Right cardiac atrium (tissue), 5 donors: ENCODE measurements at places on chromosomes 16 and 17. TPM values are rescaled to one million over a fixed set of nuclear protein-coding genes. Genes with fewer than 3 reads are reported as not detected.

BTBD17 gene
- total RNA-seq = not detected

SCNN1B gene
- total RNA-seq = 0.12 TPM

SSTR5 gene
- 17.7 TPM for total RNA-seq

DLX3 gene
- total RNA-seq = not detected

TPPP3 gene
- 183 TPM for total RNA-seq

GLOD4 gene
- total RNA-seq = 32.6 TPM

VTN gene
- total RNA-seq = 10.5 TPM

IGFBP4 gene
- total RNA-seq = 159 TPM

EXOC3L1 gene
- total RNA-seq = 2.4 TPM

ATAD5 gene
- 1.3 TPM for total RNA-seq

TVP23B gene
- total RNA-seq = 30.9 TPM

GRCh38 chr16:9844361-9844760 lies 337.9 kb downstream of the GRIN2A start:
- no peak for DNase-seq

DNA sequence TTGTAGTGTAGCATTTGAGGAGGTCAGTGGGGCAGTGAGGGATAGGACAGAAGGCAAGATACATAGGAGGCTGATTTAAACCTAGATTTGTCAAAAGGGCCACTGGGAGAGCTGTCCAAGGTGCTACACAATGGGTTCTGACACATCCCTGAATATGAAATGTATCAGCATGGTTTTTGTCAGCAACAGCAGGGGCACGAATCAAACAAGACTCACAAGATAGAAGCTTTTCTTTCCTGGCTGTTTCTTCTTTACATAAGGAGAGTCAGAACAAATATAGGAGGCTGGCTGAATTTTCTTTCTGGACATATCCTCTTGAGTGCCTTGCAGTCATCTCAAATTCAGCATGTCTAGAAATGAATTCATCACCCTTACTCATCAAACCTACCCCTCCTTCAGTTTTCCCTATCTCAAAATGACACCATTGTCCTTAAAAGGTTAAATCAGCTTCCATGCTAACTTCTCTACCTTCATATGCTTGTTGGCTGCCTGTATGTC lies 130.5 kb downstream of the NPIPB5 start:
- no peak for DNase-seq

GRCh38 chr16:15949210-15950160 lies at the start of gene ABCC1:
Gene ABCC1, plus strand, starts transcription at chr16:15949616. Its CDS starts 136 bp downstream, at chr16:15949752.
- DNase-seq = peak; percentile 72

DNA sequence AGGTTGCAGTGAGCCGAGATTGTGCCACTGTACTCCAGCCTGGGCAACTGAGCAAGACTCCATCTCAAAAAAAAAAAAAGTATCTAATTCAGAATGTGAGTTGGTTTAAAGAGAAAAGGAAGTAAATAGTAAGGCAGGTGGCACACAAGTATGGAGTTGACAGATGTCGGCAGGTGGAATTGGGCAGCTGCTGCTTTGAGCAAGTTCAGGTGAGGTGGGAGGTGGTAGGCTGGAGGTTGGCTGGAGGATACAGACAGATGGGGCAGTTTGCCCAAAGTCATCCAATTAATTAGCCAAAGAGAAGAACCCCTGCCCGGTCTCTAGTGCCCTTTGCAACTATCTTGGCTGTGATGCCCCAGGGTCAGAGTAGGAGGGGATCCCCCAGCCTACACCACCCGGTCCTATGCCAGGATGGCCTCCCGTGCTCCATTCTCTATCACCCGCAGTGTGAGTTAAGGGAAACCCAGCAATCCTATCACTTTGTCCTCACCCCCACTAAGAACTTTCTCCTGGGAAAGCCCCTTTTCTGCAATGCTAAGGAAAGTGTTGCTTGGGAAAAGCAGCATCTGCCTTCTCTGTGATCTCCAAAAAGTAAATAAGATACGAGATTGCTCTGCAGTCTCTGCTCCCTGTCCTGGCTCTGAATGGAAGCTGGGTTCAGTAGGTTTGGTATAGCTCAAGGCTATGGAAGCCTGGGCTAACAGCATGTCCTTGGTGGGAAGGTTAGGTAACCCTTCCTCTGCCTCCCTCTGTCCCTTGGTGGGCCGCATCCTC lies 32.2 kb downstream of the SLC12A3 start:
- peak; percentile 9 for DNase-seq

GRCh38 chr16:58481931-58482330 lies 18.0 kb upstream of the NDRG4 start:
- no peak for DNase-seq

DNA sequence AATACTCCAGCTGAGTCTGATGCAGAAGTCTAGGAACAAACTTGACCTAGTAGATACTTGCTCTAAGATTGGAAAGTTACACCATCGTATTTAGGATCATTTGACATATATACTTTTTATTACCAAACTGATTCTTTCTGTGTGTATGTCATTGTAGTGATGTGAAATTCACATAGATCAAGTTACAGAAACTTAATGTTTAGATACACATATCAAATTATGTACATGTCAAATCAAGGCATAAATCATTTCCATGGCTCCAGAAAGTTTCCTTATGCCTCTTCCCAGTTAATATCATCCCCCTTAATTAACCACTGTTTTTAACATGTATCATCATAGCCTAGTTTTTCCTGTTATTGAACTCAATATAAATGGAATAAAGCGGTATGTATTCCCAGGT lies 292.0 kb upstream of the CDH11 start:
- no peak for DNase-seq

DNA sequence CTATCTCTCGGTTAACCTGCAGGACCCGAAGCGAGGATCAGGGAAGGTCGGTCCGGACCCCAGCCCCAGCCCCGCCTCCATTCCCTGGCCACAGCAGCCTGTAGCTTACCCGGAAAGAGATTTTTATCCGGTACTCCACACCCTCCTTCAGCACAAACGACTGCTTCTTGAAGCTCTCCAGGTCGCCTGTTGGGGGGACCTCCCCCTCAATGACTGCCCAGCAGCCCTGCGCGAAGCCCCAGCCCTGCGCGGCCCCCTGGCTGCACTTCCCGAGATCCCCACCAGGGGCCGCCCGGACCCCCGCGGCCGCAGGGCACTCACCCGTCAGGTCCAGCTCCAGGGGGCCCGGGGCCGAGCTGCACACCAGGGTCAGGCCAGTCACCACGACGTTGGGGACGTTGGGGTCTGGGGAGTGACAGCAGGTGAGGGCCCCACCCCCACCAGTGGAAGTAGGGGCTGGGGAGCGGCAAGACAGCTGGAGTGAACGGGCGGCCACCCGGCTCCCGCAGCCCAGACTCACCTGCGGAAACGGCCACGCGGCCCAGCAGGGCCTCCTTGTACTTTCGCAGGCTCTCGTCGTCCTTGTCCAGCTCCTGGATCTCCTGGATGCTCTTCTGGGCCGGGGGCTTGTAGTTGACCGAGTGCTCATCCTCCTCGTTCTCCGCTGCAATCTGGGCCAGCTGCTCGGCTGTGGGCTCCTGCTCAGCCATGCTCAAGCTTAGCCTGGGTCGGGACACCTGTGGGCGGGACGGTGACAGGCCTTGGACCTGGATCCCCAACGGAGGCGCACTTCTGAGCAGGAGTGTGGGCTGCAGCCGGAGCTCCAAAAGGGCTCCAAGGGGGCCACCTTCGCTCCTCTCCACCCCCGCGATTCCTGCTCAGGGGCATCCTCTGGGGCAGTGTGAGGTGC lies 1.7 kb downstream of the ARHGDIA start:
- DNase-seq = peak; percentile 52

GRCh38 chr16:83992624-83993023 lies 24.6 kb downstream of the NECAB2 start:
- peak; percentile 33 for DNase-seq

GRCh38 chr17:7882068-7882467 lies 6.5 kb upstream of the CHD3 start:
- no peak for DNase-seq

- peak; percentile 96 for DNase-seq
Observed at GRCh38 chr16:660459-661183, 7.3 kb upstream of the RHOT2 start.

- no peak for DNase-seq
Observed at GRCh38 chr16:984121-984694, 2.6 kb downstream of the SOX8 start.

DNA sequence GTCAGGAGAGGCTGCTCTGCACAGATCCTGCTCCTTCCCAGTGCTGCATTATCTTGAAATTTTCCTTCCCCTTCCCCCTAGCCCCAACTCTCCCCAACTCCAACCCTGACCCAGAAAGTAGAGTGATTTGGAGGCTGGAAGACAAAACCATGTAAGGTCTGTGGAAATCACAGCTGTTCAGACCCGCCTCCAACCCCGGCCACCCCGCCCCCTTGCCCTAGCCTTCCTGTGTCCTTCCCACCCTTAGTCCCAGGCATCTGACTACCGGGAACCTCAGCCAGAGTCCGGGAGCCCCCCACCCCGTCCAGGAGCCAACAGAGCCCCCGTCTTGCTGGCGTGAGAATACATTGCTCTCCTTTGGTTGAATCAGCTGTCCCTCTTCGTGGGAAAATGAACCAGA lies at the start of gene AOC3:
TSS of gene AOC3 (plus strand) at position 246 of the 400 bp plus-strand sequence. CDS start at position 391, 145 bp downstream.
- DNase-seq = peak; percentile 87

GRCh38 chr16:83899978-83900377 lies 1.1 kb downstream of the MLYCD start:
- no peak for DNase-seq

DNA sequence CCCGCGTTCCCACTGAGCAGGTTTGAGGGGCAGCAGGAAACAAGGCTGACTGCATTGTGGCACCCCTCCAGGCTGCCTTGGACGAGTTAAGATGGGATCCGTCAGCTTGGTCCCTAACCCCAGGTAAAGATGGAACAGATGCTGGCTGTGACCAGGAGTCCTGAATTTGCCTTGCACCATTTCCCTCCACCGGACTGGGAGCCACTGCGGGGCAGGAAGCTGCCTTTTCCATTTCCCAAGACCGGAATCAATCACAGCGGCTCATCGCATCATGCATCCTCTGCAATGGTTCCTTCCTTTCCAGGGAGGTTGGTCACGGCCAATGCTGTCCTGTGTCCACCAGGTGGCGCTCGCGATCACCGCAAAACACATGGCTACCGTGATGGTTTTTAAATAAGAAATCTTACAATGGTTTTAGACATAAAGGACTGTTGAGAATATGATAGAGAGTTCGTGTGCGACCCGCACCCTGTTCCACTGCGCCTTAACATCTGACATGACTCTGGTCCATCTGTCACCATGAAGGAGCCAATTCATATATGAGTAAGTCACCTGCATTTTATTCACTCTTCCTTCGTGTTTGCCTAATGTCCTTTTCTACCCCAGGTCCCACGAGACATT lies 6.8 kb upstream of the MEAK7 start:
- peak; percentile 91 for DNase-seq

DNA sequence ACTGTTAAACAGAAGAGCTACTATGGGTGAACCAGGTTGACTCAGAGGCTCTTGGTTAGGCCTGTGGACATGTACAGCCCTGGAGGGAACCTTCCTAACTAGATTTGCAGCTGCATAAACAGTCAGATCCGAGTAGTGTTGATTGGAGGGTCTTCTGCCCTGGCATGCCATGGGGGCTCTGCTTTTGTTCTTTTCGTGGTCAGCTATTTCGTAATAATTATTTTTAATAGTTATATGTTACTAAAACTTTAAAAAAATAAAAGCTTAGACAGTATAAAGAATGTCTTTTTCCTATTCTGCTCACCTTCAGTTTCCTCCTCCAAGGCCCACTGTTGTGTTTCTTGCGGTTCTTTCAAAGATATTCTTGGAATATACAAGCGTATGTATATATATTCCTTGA lies 67.4 kb upstream of the CLEC18A start:
- DNase-seq = no peak

- no peak for DNase-seq
Observed at GRCh38 chr16:19011169-19011731, 27.5 kb downstream of the TMC7 start.

- DNase-seq = peak; percentile 57
Observed at GRCh38 chr17:16286947-16287562, 66.2 kb downstream of the CENPV start.

DNA sequence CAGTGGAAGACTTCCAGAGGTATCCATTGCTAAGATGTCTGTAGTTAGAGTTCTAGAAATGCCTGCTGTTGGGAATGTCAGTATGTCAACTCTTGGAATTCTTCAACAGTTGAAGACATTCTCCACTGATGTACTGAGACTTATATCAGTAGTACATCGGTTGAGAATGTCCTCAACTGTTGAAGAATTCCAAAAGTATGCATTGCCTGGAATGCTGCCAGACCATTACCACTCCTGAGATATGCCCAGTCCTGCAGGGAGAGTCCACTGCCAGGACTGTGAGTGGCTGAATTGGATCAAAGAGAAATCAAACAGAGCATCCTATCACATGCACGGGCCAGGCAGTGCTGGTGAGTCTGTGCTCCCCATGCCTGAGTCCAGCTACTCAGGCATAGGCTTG lies 42.0 kb downstream of the IL21R start:
- DNase-seq = no peak

- no peak for DNase-seq
Observed at GRCh38 chr17:69175625-69176456, 34.1 kb upstream of the ABCA6 start.

DNA sequence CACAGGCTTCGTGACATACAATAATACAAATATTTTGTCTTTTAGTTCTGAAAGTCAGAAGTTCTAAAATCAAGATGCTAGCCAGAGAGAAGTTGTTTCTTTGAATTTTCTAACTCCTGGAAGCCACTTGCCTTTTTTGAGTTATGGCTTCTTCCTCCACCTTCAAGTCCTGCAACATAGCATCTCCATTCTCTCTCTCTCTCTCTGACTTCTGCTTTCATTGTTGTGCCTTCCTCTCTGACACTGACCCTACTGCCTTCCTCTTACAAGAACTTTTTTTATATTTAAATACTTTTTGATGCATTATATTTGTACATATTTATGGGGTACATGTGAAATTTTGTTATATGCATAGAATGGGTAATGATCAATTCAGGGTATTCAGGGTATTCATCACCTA lies 205.9 kb downstream of the MAP2K6 start:
- DNase-seq = no peak

DNA sequence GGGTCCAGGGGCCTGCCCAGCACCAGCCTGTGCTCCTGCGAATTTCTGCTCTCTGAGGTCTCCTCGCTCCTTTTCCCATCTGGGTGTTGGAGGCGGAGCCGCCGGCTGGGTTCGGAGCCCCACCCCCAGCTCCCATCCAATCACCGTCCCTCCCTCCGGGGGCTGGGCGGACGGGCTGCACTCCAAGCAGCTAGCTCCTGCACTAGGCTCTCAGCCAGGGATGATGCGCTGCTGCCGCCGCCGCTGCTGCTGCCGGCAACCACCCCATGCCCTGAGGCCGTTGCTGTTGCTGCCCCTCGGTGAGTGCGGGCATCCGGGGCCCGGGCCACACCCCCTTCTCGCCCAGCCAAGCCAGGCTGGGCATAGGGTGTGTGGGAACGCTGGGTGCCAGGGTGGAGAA lies at the start of gene NRN1L:
TSS of gene NRN1L (plus strand) at position 202 of the 400 bp plus-strand sequence. CDS start at position 221, 19 bp downstream.
- DNase-seq = peak; percentile 96

- no peak for DNase-seq
Observed at GRCh38 chr16:67302076-67302475, 22.7 kb downstream of the PLEKHG4 start.

GRCh38 chr17:65198653-65199382 lies 61.6 kb downstream of the RGS9 start:
- no peak for DNase-seq

DNA sequence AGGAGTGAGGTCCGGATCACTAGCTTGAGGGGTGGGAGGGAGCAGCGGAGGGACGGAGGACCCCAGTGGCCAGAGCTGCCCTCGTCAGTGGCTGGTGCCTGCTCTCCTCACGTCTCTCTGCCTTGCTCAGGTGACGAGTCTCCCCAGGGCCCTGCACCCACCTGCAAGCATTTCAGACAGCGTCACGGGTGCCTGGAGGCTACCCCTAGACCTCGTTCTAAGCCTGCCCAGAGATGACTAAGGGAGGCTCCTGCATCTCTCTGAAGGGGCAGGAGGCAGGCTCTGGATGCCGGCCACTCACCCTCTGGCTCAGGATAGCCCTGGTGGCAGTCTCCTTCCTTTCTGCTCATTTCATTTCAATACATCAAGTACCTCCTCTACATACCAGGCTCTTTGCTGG lies 68.8 kb downstream of the MRC2 start:
- DNase-seq = no peak
